ENCODE measurements at places on chromosomes 5 and 9. TPM values are rescaled to one million over a fixed set of nuclear protein-coding genes. Genes with fewer than 3 reads are reported as not detected.

SNX2 gene
- 71.3 TPM for total RNA-seq

SLC27A6 gene
- 0.07 TPM for total RNA-seq

PPP1R2B gene
- 0.07 TPM for total RNA-seq

FGFR4 gene
- 4.2 TPM for total RNA-seq

MBLAC2 gene
- 11.5 TPM for total RNA-seq

ZNF462 gene
- 10.9 TPM for total RNA-seq
